ENCODE measurements at places on chromosomes 11 and 22.

DNA sequence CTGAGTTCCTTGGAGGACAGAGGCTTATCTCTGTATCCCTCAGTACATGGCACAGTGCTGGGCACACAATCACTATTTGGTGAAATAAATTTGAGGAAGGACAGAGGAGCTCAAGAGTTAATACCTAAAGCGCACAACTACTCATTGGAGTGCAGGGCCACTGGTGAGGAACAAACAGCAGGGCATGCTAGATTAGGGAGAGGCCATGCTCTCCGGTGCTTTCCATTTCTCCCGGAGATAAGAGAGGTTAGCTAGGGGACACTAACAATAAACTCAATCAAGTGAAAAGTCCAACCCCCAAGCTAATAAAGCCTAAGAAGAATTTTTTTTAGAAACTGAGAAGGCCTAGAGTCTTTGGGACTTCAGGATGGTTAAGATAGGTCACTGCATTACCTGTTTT lies 29.1 kb downstream of the NFRKB start:
- no peak overlapping the region for H3K4me3 ChIP-seq
- H3K27me3 ChIP-seq: no peaks in the 10 kb centered on the region
- peaks cover 11% of the 10 kb centered on the region for H3K4me1 ChIP-seq
- no peak for DNase-seq

DNA sequence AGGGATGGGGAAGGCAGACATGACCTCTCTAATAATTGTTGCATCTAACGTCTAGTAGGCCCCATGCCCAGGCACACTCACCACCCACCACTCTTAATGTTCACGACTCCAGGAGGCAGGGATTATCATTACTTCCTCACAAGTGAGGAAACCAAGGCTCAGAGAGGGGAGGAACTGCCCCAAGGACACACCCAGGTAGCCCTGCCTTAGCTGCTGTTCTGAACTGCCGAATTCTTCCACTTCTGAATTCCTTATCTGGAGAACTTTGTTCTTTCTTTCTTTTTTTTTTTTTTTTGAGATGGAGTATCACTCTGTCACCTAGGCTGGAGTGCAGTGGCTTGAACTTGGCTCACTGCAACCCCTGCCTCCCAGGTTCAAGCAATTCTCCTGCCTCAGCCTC lies 16.7 kb downstream of the SLCO2B1 start:
- H3K4me3 ChIP-seq: no peak overlapping the region
- DNase-seq: no peak
- H3K4me1 ChIP-seq: peaks cover 4% of the 10 kb centered on the region
- H3K27me3 ChIP-seq: no peaks in the 10 kb centered on the region
- H3K36me3 ChIP-seq: no peaks in the 10 kb centered on the region

- no peak for DNase-seq
- H3K27ac ChIP-seq: no peak overlapping the region
- H3K4me1 ChIP-seq: peaks cover 6% of the 10 kb centered on the region
- H3K36me3 ChIP-seq: no peaks in the 10 kb centered on the region
- H3K27me3 ChIP-seq: no peaks in the 10 kb centered on the region
Measured at GRCh38 chr11:113722934-113723333, 16.8 kb upstream of the TMPRSS5 start.

DNA sequence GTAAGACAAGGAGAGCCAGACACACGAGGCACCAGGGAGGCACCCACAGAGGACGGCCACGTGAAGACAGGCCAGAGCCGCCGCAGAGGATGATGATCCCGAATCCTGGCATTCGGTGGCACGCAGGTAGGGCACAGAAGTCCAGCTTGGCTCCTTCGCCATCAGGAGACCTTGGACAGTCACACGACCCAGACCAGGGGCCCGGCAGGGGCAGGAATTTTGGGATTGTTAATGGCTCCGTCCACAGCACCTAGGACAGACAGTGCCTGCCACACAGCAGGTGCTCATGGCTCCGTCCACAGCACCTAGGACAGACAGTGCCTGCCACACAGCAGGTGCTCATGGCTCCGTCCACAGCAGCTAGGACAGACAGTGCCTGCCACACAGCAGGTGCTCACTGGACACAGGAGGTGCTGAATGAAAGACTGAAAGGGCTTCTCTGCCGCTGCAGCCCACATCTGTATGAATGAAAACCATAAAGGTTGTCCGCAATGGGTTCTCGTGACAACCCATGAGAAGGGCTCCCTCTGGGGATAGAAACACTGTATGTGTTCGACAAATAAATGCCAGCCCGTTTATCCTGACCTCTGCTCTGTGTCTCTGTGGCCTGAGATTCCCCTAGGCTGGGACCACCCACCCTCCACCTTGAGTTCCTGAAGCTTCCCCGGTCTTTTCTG lies 341.6 kb downstream of the CTTN start:
- H3K36me3 ChIP-seq: no peaks in the 10 kb centered on the region
- peaks cover 43% of the 10 kb centered on the region for H3K4me1 ChIP-seq
- H3K27ac ChIP-seq: no peak overlapping the region
- DNase-seq: peak; percentile 6

DNA sequence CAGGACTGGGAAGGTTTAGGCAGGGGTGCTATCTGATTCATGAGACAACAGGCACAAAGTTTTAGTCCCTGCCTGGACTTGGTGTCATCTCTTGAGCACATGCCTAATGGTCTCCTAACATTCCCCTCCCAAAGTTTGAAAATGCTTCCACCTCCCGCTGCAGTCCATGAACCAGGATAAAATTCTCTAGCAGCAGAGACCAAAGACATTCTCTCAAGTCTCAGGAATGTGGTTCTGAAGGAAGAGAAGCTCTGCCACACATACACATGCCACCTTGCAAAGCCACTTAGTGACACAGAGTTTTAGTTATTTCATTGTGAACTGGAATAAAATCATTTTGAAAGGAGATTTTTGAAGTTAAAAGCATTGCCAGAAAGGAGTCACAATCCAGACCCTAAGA lies 15.5 kb downstream of the OR51B6 start:
- DNase-seq: no peak
- no peak overlapping the region for H3K4me3 ChIP-seq
- no peak overlapping the region for H3K27ac ChIP-seq
- H3K36me3 ChIP-seq: no peaks in the 10 kb centered on the region

GRCh38 chr22:27433585-27434190 lies 367.9 kb downstream of the MN1 start:
- H3K27me3 ChIP-seq: peaks cover 3% of the 10 kb centered on the region
- peaks cover 7% of the 10 kb centered on the region for H3K36me3 ChIP-seq
- DNase-seq: no peak
- H3K27ac ChIP-seq: no peak overlapping the region
- no peak overlapping the region for H3K4me3 ChIP-seq

GRCh38 chr11:86726118-86726753 lies 53.8 kb upstream of the ME3 start:
- no peaks in the 10 kb centered on the region for H3K4me1 ChIP-seq
- no peak overlapping the region for H3K4me3 ChIP-seq
- peaks cover 21% of the 10 kb centered on the region for H3K36me3 ChIP-seq
- H3K27me3 ChIP-seq: no peaks in the 10 kb centered on the region
- no peak for DNase-seq

- H3K4me3 ChIP-seq: no peak overlapping the region
- H3K27me3 ChIP-seq: no peaks in the 10 kb centered on the region
- DNase-seq: peak; percentile 85
- H3K27ac ChIP-seq: peak overlapping the region; percentile 30
Measured at GRCh38 chr22:28829358-28830181, 29.2 kb upstream of the XBP1 start.

- H3K27me3 ChIP-seq: no peaks in the 10 kb centered on the region
- H3K36me3 ChIP-seq: no peaks in the 10 kb centered on the region
- no peak overlapping the region for H3K4me3 ChIP-seq
Measured at GRCh38 chr11:112345706-112346105, 85.0 kb upstream of the PLET1 start.

- H3K27ac ChIP-seq: no peak overlapping the region
- no peak for DNase-seq
- no peak overlapping the region for H3K4me3 ChIP-seq
Measured at GRCh38 chr22:47064416-47064815, 302.0 kb downstream of the TBC1D22A start.

GRCh38 chr11:122399375-122399774 lies 256.1 kb upstream of the UBASH3B start:
- no peak overlapping the region for H3K4me3 ChIP-seq
- H3K27ac ChIP-seq: no peak overlapping the region
- H3K4me1 ChIP-seq: no peaks in the 10 kb centered on the region
- H3K27me3 ChIP-seq: no peaks in the 10 kb centered on the region

- H3K4me3 ChIP-seq: no peak overlapping the region
- H3K36me3 ChIP-seq: no peaks in the 10 kb centered on the region
- H3K4me1 ChIP-seq: peaks cover 32% of the 10 kb centered on the region
- no peak overlapping the region for H3K27ac ChIP-seq
Measured at GRCh38 chr11:133082453-133082781, 449.9 kb downstream of the OPCML start.

GRCh38 chr11:85407648-85408047 lies 219.5 kb downstream of the DLG2 start:
- DNase-seq: no peak
- no peak overlapping the region for H3K4me3 ChIP-seq
- H3K4me1 ChIP-seq: no peaks in the 10 kb centered on the region
- no peaks in the 10 kb centered on the region for H3K27me3 ChIP-seq

- H3K27me3 ChIP-seq: no peaks in the 10 kb centered on the region
- H3K27ac ChIP-seq: peak overlapping the region; percentile 64
- peaks cover 16% of the 10 kb centered on the region for H3K36me3 ChIP-seq
- no peaks in the 10 kb centered on the region for H3K4me1 ChIP-seq
- DNase-seq: no peak
Measured at GRCh38 chr11:107808521-107808920, 50.1 kb downstream of the SLC35F2 start.

DNA sequence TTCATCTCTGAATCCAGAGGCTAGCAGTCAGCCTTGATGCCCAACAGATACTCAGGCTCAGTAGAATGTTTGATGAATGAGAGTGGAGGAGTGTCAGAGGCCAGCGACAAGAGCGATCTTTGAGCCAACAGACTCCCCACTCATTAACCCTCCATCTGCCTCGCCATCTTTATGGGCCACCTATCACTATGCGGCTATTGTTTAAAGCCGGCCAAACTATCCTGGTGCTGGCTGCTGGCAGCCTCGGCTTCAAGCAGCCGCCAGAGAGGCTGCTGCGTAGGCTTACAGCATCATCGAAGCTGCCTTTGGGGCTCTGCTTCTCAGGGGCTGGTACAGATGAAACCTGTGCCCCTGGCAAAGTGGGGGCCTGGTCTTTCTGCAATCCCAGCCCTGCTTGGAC lies 525.6 kb downstream of the INSC start:
- peaks cover 6% of the 10 kb centered on the region for H3K4me1 ChIP-seq
- H3K4me3 ChIP-seq: no peak overlapping the region
- DNase-seq: no peak
- H3K36me3 ChIP-seq: peaks cover 11% of the 10 kb centered on the region

DNA sequence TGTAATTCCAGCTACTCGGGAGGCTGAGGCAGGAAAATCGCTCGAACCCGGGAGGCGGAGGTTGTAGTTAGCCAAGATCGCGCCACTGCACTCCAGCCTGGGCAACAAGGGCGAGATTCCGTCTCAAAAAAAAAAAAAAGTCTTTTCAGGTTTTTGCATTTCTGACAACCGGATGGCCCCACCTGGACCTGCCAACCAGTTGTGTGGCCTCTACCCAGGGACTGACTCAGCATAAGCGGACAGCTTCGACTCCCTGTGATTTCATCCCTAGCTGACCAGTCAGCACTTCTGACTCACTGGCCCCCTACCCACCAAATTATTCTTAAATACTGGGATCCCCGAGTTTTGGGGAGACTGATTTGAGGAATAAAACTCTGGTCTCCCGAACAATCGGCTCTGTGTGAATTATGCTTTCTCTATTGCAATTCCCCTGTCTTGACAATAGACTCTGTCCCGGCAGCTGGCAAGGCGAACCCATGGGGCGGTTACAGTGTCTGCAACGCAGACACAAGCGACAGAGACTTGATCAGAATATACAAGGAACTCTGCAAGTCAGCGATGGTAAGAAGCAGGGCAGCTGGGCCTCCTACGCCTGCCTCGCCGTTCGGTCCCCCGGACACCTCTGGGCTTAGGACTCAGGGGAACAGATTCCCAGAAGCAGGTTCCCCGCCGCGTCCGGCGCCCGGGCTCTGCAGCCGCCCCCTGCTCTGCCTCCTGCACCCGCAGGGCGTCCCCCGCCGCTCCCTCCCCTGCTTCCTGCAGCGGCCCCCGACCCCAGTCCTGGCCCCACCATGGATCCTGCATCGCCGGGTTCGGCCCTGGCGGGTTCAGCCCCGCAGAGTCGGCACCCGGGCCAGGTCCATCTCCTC lies 741 bp upstream of the TALDO1 start:
- peaks cover 7% of the 10 kb centered on the region for H3K36me3 ChIP-seq
- DNase-seq: peak; percentile 57
- no peaks in the 10 kb centered on the region for H3K27me3 ChIP-seq
- H3K4me3 ChIP-seq: peak overlapping the region; percentile 80
- H3K27ac ChIP-seq: peak overlapping the region; percentile 96
- peaks cover 38% of the 10 kb centered on the region for H3K4me1 ChIP-seq

- H3K27me3 ChIP-seq: peaks cover 22% of the 10 kb centered on the region
- H3K27ac ChIP-seq: no peak within 1 kb of the TSS
- peak; percentile 59 for DNase-seq
- H3K4me1 ChIP-seq: peaks cover 18% of the 10 kb centered on the region
- H3K36me3 ChIP-seq: peaks cover 16% of the 10 kb centered on the region
Measured at GRCh38 chr11:66277471-66278362, at the start of gene CNIH2. Gene CNIH2, plus strand, starts transcription at chr11:66278175. Its CDS starts 282 bp downstream, at chr11:66278457.

GRCh38 chr11:114291381-114291780 lies 4.8 kb upstream of the NNMT start:
- H3K4me3 ChIP-seq: no peak overlapping the region
- H3K27ac ChIP-seq: no peak overlapping the region
- H3K27me3 ChIP-seq: no peaks in the 10 kb centered on the region
- peaks cover 12% of the 10 kb centered on the region for H3K4me1 ChIP-seq
- DNase-seq: no peak
- H3K36me3 ChIP-seq: no peaks in the 10 kb centered on the region

- H3K4me3 ChIP-seq: no peak overlapping the region
- peaks cover 6% of the 10 kb centered on the region for H3K4me1 ChIP-seq
- H3K27ac ChIP-seq: peak overlapping the region; percentile 37
Measured at GRCh38 chr11:64201543-64201942, 5.0 kb upstream of the FERMT3 start.

- H3K4me1 ChIP-seq: peaks cover 8% of the 10 kb centered on the region
- DNase-seq: no peak
- H3K4me3 ChIP-seq: no peak overlapping the region
- no peaks in the 10 kb centered on the region for H3K27me3 ChIP-seq
- H3K27ac ChIP-seq: no peak overlapping the region
- no peaks in the 10 kb centered on the region for H3K36me3 ChIP-seq
Measured at GRCh38 chr11:69380451-69380901, 86.5 kb downstream of the MYEOV start.

GRCh38 chr22:30116362-30117117 lies 36.3 kb downstream of the HORMAD2 start:
- H3K4me3 ChIP-seq: no peak overlapping the region
- no peaks in the 10 kb centered on the region for H3K27me3 ChIP-seq
- DNase-seq: no peak
- no peak overlapping the region for H3K27ac ChIP-seq
- no peaks in the 10 kb centered on the region for H3K36me3 ChIP-seq

Data from WTC11 (cell line).